Brain microvascular endothelial cell (primary cell): ENCODE measurements at places on chromosomes 4 and X.

- DNase-seq, result no peak
Measured at GRCh38 chr4:45323453-45324058, 597.2 kb upstream of the GNPDA2 start.

DNA sequence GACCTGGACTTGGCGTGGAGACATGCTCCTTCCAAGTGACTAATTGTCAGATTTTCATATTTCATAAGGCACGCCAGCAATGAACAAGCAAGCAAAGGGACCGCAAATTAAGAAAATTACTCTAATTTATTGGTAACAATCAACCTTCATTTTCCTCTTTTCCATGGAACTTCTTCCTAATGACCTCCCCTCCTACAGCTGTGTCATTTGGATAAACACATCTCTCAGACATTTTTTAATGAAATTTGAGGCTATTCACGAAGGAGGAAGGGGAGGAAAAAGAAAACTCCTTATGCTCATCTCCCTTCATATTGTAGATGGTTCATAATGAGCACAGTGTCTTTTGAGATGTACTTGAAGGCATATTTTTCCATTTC is 38.6 kb upstream of the TLR3 start:
- DNase-seq, result no peak

- DNase-seq, result no peak
Measured at GRCh38 chr4:5166377-5166776, 115.1 kb downstream of the STK32B start.

GRCh38 chrX:95835223-95835622 is 849.4 kb upstream of the DIAPH2 start:
- DNase-seq, result no peak

DNA sequence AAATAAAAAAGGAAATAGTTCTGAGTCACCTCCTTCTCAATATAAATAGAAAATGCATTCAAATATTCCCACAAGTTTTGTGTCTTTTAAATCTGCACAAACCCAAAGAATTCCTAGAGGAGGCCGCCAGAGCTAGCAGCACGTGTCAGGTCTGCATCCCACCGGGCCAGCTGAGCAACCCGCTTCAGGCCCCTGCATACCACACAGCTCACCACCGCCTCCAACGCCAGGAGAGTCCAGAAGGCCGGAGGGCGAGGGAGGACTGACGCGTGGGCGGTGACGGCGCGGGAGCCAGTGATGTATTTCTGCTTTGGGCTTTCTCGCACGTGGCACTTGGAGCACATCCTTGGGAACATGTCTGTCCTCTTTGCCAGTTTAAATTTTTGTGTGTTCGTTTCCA is 61.9 kb upstream of the CLDN34 start:
- peak; percentile 69 for DNase-seq

DNA sequence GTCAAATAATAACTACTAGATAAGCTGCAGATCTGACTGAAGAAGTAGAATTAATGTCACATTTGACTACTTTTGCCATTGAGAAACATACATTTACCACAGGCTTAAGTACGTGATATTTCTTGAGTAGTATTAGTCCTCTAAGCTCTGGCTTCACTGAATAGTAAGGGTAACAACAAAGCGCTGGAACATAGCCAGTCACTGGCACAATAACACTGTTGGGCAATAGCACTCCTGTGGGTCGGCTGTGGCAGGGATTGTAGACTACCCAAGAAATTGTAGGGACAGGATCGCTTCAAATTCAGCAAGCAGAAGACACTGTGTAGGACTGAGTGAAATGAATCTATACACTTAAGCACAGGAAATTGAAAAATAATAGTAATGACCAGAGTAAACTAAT is 27.1 kb upstream of the IL15 start:
- no peak for DNase-seq

DNA sequence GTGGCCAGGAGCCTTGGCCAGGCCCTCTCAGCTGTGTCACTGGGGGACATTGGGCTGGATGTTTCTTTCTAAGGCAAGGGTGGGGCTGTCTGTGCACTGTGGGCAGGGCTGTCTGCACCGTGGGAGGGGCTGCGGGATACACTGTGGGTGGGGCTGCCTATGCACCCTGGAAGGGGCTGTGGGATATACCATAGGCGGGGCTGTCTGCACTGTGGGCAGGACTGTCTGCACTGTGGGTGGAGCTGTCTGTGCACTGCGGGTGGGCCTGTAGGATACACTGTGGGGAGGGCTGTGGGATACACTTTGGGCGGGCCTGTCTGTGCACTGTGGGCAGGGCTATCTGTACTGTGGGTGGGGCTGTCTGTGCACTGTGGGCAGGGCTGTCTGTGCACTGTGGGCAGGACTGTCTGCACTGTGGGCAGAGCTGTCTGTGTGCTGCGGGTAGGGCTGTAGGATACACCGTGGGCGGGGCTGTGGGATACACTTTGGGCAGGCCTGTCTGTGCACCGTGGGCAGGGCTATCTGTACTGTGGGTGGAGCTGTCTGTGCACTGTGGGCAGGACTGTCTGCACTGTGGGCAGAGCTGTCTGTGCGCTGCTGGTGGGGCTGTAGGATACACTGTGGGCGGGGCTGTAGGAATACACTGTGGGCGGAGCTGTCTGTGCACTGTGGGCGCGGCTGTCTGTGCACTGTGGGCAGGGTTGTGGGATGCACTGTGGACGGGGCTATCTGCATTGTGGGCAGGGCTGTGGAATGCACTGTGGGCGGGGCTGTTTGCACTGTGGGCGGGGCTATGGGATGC is 31.1 kb downstream of the ACOX3 start:
- DNase-seq, result no peak

DNA sequence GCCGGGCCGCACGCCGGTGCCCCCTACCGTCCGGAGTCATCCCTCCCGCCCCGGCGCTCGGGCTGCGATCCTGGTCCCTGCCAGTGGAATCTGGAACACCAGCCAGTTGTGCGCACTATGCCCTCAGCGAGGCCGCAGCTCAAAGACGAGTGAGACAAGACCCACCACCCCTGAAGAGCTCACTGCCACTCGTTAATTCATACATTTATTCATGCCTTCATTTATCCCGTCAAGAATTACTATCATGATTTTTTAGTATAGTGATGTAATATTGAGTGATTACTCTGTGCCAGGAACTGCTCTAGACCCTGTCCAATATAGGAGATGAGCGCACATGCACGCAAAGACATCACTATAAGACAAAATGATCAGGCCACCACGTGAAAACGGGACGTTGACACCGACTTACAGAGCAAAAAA is 247 bp upstream of the PPA2 start:
- DNase-seq, result peak; percentile 81

GRCh38 chr4:96677499-96677898 is 837.6 kb downstream of the PDHA2 start:
- no peak for DNase-seq

DNA sequence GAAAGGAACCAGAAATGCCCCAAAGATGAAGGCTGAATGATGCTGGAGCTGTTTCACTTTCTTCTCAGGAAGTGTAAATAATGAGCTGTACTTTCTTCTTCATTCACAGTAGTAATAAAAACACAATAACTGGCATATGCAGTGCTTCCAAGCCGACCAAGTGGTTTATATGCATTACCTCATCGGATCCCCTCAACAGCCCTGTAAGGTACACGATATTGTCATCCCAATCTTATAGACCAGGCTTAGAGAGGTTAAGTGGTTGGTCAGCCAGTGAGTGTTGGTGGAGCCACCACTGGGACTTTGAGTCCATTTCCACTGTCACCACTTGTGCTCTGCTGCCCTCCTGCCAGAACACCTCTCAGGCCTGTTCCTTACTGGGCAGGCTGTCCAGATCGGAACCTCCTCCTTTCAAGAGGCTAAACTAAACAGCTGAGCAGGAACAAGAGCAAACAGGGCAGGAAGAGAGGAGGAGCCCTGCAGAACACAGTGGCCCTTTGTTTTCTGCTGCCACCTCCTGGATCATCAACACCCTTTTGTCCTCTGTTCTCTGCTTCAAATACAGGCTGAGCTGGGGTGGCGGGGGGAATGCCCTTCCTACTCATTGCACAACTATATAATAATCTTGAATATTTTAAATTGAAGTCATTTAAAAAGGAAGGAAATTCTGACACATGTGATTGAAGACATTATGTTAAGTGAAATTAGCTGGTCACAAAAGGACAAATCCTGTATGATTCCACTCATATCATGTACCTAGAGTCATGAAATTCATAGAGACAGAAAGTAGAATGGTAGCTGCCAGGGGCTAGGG is 112.5 kb upstream of the ATP6AP2 start:
- DNase-seq, result peak; percentile 16

GRCh38 chrX:47311932-47312774 is 58.2 kb upstream of the ZNF157 start:
- peak; percentile 42 for DNase-seq

- DNase-seq, result no peak
Measured at GRCh38 chr4:21205821-21206531, 505.7 kb downstream of the PACRGL start.

DNA sequence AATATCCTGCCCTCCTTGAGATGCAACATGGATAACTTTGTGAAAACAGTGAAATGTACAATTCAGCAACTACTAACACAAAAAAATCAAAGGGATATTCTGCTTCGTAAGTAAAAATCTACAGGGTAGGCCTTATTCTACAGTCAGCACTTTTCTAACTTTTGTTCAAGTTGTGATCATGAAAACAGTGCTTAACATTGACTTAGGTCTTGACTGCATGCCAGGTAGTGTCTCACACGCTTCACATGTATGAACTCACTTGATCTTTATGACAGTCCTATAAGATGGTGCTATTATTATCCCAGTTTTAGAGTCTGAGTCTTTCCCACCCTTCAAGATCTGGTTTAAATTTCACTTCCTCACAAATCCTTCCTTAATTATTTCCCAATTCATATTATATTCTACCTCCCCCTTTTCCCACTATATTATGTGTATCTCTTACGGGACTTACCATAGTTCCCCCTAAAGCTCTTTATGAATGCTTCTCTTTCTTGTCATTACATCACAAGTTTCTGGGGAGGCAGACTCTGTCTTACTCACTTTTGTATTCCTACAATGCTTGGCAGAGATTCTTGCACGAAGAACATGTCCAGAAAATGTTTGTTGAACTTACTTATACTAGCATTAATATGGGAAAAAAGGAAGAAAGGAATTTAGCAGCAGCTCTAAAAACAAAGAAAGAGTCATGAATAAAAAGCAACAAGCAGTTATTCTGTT is 179.8 kb downstream of the SCFD2 start:
- no peak for DNase-seq

DNA sequence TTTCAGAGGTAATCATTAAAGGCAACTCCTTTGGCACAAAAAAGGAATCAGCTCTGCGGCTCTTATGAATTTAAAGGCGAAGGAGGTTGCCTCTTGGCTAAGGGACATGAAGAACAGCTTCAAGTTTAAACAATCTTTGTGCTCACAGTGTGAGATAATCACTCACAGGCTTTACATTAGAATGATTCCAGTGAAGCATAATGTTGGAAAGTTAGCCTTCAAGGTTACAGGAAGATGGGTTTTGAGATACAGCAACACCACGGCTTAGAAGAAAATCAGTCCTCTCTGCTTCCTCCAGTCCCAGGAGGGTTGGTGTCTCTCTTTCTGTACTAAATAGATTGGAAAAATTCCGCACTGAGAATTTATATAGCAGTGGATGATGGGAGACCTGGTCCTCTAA is 11.6 kb upstream of the SCD5 start:
- no peak for DNase-seq

DNA sequence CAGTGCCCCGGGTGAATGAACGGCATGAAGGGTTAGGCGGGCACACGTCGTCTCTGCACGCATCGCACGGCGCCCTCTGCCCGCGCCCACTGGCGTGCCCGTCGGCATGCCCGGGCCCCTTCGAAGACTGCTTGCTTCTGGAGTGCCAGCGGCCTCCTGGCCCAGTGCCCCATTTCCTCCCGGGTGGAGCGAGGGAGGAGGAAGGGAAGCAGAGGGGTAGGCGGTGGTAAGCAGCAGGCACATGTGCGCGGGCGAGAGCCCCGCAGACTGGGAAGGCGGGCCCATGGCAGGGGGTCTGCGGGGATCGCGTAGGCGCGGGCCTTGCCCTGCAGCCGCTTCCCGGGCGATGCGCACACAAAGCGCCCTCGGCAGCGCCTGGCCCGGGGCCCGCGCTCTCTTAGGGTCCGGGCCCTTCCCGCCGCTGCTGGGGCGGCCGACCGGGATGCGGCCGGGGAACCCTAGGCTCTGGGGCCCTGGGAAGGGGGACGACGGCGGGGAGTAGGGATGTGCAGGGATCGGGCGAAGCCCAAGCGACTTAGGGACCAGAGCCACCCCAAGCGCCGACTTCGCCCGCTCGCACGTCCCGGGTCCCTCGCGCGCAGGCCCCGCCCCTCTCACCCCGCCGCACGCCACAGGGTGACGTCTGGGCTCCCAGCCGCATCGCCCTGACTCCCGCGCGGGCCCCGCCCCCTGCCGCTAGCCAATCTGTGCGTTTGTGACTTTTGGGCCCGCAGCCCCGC is 866 bp upstream of the EMD start:
- DNase-seq, result no peak

GRCh38 chr4:87574996-87575395 is 33.3 kb upstream of the DSPP start:
- no peak for DNase-seq

- no peak for DNase-seq
Measured at GRCh38 chr4:76058302-76058701, 16.2 kb upstream of the ART3 start.
